ENCODE measurements at places on chromosomes 13 and 19.

DNA sequence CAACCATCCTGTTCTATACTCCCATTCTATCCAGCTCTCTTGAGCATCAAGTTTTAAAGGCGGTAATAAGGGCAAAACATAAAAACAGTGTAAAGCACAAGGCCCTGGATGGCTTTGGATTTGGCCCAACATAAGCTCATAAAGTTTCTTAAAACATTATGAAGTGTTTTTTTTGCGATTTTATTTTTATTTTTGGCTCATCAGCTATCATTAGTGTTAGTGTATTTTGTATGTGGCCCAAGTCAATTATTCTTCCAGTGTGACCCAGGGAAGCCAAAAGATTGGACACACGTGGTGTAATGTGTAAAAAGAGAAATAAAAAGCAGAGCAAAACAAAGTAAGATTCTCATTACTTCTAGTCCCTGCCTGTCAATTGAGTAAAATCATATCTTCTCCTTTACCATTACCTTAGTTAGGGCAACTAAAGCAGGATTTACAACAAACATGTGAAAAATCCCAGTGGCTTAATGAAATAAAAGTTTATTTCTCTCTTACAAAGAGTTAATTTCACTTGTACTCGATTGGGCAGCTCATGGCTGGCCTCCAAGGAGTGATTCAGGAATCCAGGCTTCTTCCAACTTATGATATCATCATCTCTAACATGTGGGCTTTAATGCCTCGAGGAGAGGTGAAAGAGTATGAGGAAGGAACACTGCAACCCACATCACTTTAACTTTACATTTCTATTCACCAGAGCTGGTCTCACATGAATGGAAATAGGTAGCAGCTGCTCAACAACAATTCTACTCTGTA lies 725.2 kb upstream of the SLITRK1 start:
- DNase-seq = peak; percentile 57

DNA sequence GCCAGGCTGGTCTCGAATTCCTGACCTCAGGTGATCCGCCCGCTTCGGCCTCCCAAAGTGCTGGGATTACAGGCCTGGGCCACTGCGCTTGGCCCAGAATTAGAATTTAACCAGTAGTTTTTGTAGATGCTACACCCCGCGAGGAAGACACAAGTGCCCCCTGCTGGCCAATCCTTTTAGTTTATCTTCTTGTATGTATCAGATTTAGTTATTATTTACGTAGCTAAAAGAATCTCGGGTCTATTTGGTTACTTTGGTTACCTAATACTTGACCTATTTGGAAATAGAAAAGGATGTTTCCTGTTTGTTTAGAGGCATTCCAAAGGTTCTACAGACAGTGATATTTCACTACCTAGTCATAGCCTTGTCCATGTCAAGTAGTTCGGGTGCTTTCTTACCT lies 22.0 kb downstream of the MUC16 start:
- no peak for DNase-seq

DNA sequence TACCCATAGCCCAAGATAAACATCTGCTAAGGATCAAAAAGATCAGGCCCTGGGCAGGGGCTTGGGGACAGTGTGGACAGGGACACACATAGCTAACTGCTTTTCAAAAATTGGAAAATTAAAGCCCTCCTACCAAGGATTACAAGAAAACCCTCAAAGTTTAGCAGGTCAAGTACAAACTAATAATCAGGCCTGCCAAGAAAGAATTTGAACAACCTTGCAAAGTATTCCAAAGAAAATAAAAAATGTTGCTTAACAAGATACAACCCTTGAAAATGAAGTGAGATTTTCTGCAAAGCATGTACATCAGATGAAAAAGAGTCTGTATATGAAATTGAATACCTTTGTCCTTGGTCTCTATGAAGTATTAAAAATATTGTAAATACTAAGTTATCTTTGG lies 67.3 kb downstream of the KLF12 start:
- no peak for DNase-seq

- DNase-seq = no peak
These were observed 325.1 kb downstream of the EFNB2 start for GRCh38 chr13:106210324-106210723.

DNA sequence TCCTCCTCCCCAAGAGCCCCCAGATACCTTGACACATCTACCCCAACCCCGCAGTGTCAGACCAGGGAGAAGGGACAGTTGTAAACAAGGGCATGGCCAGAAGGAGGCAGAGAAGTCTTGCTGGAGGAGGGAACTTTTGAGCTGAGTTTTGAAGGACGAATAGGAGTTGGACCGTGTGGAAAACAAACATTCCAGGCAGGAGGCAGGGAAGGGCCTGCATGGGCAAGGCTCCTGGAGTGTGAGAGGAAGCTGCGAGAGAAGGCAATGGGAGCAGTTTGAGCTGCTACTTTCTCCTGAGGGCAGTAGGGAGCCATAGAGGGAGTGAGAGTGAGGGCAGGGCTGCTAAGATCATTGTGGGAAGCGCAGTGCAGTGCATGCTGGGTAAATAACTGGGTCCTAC lies 23.3 kb downstream of the IL12RB1 start:
- DNase-seq = no peak

DNA sequence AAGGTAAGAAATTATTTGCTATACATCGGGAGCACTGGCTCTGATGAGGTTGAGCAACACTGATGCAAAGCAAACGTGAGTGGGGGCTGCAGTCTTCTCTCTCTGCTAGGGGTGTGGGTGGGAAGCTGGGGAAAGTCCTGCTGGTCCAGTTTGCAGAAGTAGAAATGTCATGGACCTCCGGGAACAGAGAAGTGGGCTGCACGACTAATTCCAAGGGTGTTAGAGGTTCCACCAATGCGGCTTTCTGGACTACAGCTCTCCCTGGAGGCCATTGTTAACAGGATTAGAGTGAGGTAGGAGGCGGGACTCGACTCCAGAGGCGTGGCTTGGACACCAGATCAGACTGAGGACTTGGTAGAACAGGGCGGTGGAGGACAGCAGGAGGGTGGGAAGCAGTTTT lies 5.7 kb upstream of the FBXO27 start:
- DNase-seq = peak; percentile 61

GRCh38 chr13:34808649-34809048 lies 133.4 kb upstream of the NBEA start:
- DNase-seq = no peak

DNA sequence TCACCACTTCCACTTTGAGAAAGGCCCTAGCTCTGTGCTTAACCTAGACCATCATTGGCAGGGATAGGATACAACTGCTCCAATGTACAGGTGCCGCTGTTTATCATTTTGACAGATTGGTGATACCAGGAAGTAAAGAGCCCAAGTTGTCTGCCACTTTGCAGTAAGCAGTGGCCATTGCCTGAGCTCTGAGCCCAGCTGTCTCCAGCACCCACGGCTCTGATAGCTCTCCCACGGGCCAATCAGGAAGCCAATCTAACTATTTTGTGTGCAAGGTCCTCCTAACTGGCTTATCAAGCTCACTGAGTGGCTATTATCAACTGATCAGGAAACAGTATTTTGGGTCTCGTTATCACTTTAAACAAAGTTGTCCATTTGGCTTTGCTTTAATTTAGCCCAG lies 181.1 kb downstream of the DCT start:
- no peak for DNase-seq

DNA sequence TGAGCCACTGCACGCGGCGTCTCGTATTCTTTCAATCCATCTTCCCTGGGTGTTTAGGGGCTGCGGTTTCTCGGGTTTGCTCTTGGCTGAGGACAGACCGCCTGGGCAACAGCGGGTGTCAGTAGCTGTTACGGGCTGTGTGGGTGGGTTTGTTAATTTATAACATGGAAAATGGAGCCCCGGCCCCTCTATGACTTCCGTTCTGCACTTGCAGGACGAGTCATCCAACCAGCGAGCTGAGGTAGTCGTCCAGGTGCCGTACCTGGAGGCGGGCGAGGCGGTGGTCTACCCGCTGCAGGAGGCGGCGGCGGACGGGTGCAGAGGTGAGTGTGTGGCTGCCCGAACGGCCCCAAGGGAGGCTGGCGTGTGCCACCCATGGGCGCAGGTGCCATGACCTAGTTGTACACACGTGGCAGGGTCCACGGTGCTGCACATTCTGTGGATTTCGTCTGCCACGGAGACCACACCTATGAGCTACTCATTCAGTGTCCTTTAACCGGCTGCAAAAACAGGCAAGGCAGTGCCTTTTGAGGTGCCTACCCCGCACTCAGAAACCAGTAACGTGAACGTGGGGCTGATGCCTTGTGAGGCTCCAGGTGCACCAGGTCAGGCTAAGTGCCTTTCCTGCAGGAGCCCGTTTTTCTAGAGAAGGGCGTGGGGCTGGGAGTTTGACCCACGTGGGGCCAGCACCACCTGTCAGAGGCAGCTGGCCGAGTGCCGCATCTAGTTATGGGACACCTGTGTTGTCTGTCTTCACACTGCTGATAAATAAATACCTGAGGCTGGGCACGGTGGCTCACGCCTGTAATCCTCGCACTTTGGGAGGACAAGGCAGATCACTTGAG lies 10.9 kb downstream of the POLR2E start:
- no peak for DNase-seq

DNA sequence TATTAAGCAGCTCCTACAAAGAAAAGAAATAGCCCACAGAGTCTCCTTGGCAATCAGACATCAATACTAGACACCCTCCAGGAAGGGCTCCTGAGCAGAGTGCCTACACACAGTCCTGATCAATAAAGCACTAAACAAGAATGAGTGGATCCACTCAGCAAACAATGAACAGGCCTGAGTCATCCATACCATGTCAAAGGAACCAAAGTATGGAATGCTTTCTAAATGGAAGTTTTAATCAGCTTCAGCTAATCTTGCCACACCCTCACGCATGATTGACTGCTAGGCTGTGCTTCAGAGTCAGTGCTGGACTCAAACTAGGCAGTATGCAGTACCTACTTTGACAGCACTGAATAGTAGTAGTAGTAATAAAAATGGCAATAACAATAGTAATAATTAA lies 392.7 kb upstream of the HTR2A start:
- DNase-seq = no peak

DNA sequence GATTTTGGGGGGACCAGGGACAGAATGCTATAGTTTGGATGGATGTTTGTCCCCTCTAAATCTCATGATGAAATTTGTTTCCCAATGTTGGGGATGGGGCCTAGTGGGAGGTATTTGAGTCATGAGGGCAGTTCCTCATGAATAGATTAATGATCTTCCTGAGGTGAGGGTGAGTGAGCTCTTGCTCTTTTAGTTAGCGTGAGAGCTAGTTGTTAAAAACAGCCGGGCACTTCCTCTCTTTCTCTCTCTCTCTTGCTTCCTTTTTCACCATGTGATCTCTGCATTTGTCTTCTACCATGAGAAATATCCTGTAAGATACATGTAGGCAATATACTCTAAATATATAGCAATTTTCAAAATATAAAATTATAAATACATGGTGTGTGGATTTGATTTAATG lies 290.8 kb upstream of the PCDH9 start:
- DNase-seq = no peak

- DNase-seq = no peak
These were observed 886.0 kb upstream of the SLC10A2 start for GRCh38 chr13:103952183-103952582.

- DNase-seq = no peak
These were observed at the start of gene NR2F6 for GRCh38 chr19:17245535-17245984. Gene NR2F6 (minus strand): TSS chr19:17245919. CDS start chr19:17245220, 699 bp downstream.

DNA sequence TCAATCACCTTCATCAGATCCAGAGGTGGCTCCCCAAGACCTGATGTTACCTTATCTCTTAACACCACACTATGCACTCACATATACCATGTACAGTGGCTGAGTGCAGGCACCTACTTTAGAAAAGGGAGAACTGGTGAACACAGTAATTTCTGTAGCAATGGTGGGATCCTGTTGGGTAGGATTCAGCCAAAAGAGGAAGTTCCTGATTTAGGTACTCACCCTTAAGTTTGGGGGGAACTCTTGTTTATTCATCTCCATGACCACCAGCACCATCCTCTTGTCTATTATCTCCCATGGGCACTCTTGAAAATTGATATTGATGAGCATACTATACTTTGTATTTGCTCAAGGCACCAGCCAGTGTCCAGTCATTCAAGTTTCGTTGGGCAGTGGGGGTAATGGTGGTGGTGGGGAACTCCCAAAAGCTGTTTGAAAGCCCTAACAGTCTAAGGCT lies 324.4 kb downstream of the LMO7 start:
- no peak for DNase-seq

GRCh38 chr13:114129649-114130062 lies 2.8 kb downstream of the RASA3 start:
- DNase-seq = no peak

- no peak for DNase-seq
These were observed 59.5 kb downstream of the IER2 start for GRCh38 chr19:13209484-13210338.

DNA sequence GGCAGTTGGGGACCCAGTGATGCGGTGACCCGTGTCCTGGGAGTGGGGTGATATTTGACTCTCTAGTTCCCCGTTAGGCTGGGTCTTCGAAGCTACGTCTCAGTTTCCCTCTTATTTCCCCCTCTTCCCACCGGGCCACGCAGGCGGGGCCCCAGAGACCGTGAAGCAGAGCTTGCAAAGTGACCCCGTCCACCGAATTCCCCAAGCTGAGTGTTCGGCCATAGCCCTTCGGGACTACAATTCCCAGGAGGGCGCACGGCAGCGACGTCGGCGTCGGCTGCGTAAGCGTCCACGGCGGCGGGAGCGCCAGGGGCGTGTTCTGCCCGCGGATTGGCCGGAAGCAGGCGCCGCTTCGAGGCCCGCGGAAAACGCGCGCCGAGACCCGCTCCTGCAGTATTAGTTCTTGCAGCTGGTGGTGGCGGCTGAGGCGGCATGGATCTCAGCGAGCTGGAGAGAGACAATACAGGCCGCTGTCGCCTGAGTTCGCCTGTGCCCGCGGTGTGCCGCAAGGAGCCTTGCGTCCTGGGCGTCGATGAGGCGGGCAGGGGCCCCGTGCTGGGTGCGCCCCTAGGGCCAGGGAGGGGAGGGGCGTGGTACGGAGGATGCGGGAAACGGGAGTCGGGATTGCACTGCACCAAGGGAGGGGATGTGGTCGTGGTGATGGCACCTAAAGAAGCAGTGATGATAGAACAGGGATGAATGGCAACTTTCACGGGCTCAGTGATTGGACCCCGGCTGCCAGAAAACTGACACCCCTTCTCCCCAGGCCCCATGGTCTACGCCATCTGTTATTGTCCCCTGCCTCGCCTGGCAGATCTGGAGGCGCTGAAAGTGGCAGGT lies at the start of gene RNASEH2A:
Gene RNASEH2A, plus strand, starts transcription at position 343 of the 840 bp plus-strand sequence. Its CDS starts 90 bp downstream, at position 433.
- DNase-seq = peak; percentile 81

DNA sequence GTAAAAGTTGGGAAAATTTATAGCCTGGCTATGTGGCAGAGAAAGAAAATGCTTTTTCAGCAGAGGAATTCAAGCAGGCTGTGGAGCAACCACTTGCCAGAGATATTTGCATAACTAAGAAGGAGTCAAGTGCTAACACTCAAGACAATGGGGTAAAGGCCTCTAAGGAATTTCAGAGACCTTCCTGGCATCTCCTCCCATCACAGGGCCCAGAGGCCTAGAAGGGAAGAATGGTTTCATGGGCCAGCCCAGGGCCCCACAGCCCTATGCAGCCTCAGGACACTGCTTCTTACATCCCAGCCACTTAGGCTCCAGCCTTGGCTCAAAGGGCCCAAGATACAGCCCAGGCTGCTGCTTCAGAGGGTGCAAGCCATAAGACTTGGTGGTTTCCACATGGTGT lies 14.3 kb downstream of the SLC15A1 start:
- DNase-seq = no peak

DNA sequence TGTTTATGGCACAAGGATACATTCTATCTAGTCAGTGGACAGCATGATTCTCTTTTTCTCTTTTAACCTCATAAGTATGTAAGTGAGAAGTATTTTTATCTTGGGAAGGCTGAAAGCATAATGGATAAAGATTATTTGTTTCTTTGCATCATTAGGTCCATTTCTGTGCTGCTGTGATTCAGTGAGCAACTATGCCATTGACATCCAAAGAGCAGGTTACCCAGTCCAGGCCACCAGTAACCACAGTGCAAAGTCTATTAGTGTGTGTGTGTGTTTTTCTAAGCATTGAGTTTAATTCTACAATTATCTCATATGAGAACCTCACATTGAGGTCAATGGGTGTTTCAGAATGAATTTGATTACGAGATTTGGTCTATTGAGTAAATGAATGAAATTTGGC lies 158.8 kb upstream of the DACH1 start:
- no peak for DNase-seq

Measured in A172 (cell line).